ENCODE measurements at places on chromosomes 12 and 14. TPM values are rescaled to one million over a fixed set of nuclear protein-coding genes. Genes with fewer than 3 reads are reported as not detected.

DNA sequence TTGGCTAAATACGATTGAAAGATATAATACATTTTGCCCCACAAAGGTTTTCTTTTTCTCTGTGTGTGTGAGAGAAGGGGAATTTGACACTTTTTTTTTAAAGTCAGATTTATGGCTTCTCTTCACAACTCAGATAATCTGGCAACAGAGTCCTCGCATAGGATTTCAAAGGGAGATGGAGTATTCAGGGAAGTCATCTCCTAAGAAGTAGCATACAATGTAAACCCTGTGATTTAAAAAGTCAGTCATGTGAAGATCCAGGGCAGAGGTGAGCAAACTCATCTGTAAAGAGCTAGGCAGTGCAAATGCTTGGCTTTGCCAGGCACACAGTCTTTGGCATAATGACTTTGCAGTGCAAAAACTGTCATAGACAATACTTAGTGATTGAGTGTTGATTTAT is 1526.3 kb downstream of the AACS start:
- DNase-seq: no peak

GRCh38 chr14:53152184-53152886 is 788 bp downstream of the DDHD1 start:
- DNase-seq: peak; percentile 79

The TAS2R50 gene
- not detected for total RNA-seq

The RFC5 gene
- total RNA-seq: 13.0 TPM

The TCL1B gene
- total RNA-seq: not detected

DNA sequence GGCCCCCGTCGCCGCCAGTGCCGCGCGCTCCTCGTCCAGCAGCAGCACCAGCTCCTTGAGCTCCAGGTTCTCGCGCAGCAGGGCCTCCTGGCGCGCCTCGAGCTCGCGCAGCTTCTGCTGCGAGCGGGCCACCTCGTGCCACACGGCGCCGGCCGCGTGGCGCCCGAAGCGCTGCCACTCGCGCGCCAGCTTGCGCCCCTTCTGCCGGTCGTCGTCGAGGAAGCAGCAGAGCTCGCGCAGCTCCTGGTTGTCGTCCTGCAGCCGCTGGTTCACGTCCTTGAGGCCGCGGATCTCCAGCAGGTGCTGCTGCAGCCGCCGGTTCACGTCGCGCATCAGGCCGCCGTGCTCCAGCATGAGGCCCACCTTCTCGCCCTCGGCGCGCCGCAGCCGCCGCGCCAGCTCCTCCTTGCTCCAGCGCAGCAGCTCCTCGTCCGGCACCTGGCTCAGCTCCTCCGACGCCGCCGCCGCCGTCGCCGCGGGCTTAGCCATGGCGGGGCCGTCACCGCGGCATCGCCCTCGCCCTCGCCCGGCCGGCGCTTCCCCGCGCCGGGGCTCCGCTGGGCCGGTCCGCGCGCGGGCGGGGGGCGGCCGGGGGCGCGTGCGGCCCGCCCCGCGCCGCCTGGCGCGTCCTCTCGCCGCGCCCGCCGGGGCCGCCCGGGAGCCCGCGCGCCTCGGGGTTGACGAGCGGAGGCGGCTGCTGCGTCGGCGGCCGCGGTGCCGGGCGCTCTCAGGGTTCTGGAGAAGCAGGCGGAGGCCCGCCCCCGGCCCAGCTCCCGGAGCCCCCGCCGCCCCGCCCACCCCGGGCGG is at the start of gene CCDC85C:
TSS of gene CCDC85C (minus strand) at position 737 of the 807 bp plus-strand sequence. CDS start at position 489, 248 bp downstream.
- DNase-seq: peak; percentile 62
